ENCODE measurements at places on chromosomes 4 and X.

DNA sequence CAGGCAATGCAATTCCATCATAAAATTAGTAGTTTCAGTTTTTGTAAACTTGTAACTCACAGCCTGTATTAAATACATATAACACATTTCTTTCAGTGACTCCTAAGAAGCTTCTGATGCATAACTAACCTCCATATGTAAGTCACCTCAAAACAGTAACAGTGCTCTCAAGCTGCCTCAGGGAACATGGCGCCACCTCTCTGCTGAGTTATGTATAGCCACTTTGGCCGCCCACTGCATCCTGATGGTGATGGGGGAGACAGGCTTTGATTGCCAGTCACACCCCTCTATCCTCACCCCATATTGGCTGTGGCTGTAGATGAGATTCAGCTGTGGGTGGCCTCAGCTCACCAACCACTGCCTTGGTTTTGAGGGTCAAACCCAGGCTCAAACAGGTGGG is 54.3 kb downstream of the LRBA start:
- DNase-seq = peak; percentile 18

DNA sequence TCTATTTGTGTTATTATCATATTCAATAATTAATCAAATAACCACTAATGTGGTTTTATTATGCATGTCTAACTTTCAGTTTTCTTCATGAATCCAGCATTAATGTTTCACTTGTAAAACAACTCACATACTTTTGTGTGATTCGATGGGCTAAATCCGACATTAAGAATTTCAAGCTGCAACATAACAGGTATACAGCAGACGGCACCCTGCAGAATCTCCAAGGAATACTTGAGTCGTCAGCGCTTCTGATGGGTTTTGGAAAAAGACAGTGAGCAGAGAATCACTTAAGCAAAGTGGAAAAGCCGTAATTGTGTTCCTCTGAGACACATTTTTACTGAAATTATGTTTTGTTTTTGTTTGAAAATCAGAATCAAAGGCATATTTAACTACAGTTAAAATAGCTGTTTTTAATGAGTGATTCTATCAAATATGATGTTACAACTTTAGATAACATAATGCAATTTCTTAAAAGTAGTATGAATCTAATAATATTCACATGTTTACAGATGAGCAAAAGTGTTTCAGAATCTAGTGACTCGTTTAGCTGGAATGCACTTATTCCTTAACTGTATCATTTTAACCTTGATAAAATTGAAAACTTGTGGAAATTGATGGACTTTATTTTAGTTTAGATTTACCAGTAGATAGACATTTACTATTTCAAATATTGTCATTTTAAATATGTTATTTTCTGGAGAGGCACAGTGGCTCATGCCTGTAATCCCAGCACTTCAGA is 514.8 kb downstream of the CCSER1 start:
- DNase-seq = no peak

- DNase-seq = no peak
Measured at GRCh38 chr4:184757810-184758209, 23.9 kb upstream of the CENPU start.

GRCh38 chr4:181896614-181897013 is 346.6 kb upstream of the TENM3 start:
- no peak for DNase-seq

GRCh38 chr4:153497091-153497531 is 31.0 kb downstream of the TMEM131L start:
- DNase-seq = peak; percentile 32

GRCh38 chr4:106707776-106708463 is 328.2 kb downstream of the DKK2 start:
- no peak for DNase-seq

DNA sequence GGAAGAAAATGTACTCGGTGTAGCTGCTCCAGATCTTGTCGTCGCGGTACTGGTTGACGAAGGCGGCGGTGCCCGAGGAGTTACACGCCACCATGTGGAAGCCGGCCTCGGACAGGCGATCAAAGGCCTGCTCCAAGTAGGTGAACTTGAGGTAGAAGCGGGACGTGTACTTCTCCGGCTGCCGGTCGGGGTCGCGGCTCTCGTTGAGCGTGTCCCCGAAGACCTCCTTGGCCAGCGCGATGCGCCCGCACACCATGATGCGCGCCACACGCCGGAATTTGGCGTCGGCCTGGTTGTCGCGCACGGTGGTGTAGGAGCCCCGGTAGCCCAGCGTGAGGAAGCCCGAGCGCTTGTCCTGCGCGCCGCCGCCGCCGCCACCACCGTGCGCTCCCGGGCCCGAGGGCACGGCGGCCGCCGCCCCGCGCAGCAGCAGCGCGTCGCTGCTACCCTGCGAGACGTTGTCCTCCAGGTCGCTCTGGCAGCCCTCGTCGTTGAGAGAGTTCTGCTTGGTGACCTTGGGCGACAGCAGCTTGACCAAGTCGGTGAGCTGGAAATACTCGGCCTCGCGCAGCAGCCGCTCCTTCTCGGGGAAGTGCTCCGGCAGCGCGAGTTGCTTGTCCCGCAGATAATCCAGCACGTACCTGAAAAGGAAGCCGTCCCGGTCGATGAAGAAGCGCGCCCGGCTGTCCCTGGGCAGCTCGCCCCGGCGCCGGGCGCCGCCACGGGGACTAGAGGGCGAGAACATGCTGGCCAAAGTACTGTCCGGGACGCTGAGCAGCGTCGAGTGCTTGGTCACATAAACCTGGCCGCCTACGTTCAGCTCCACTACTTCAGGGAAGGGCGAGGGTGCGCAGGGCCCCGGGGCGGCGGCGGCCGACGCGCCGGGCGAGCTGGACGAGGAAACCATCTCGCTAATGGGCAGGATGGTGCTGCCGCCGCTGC is 775 bp downstream of the KCTD8 start:
- no peak for DNase-seq

DNA sequence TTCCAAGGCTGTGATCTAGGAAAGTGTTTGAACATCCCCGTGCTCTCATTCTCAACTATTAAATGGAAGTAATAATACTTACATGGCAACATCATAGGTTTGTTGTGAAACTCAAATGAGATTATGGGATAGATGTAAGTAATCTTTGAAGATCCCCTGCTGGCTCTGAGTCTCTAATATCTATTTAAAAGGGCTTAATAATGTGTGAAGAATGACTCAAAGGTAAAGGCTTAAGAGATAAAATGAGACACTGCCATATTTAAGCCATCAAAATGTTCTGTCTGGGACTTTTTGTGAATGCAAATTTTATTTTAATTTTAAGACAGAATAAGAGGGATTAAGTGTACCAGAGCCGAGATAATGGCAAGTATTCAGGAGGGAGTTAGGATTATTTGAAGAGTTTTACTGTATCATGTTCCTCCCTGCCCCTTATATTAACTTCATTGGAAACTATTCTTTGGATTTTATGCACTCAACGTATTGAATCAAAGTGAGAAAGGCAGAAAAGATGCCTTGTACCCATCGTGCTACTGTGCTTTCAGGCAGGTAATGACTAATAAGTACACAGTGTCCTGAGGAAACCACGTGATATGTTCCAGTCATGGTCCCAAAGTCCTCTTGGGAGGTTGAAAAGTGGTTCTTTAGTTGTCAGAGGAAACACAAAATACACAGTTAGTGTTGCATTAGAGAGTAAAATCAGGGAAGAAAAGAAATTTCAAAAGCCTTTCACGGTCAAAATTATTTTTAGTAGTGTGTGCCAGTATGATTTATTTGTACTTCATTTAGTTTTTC is 192.4 kb downstream of the RBM46 start:
- DNase-seq = no peak

- no peak for DNase-seq
Measured at GRCh38 chr4:84916227-84916626, 50.3 kb downstream of the WDFY3 start.

DNA sequence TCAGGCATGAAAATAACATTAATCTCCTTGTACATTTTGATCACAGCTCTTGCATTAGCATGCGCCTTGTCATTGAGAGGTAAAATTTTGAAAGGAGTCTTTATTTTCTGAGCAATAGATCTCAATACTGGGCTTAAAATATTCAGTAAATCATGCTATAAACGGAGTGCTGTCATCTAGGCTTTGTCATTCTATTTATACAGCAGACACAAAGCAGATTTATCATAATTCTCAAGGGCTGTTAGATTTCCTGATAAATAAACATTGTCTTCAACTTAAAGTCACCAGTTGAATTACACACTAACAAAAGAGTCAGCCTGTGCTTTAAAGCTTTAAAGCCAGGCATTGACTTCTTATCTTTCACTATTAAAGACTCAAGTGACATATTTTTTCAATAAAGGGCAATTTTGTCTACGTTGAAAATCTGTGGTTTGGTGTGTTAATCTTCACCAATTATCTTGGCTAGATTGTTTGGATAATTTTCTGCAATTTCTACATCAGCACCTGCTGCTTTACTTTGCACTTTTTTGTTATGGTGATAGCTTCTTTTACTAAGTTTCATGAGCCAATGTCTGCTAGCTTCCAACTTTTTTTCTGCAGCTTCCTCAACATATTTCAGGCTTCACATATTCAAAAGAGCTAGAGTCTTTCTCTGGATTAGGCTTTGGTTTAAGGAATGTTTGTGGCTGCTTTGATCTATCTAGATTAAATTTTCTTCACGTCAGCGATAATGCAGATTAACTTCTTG is 27.9 kb upstream of the UGT2B4 start:
- no peak for DNase-seq

GRCh38 chrX:47619486-47620302 is at the start of gene SYN1:
Gene SYN1, minus strand, starts transcription at chrX:47619857. Its CDS starts 129 bp downstream, at chrX:47619728.
- peak; percentile 68 for DNase-seq

DNA sequence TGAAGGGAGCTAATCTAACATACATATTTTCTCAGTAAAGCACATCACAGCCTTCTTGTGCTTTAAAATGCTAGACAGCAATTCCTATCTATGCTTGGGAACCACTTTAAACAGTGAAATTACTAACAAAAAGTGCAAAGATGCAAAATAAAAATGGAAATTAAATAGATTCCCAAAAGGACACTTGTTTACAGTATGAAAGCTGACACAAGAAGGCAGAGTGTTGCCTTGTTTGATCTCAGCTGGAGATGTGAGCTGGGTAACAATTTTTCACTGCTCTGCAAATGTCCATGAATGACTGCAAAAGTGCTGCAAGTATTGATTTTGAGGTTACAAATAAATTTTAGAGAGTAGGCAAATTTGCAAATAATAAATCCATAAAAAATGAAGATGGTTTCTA is 22.3 kb downstream of the GRIA2 start:
- DNase-seq = no peak

DNA sequence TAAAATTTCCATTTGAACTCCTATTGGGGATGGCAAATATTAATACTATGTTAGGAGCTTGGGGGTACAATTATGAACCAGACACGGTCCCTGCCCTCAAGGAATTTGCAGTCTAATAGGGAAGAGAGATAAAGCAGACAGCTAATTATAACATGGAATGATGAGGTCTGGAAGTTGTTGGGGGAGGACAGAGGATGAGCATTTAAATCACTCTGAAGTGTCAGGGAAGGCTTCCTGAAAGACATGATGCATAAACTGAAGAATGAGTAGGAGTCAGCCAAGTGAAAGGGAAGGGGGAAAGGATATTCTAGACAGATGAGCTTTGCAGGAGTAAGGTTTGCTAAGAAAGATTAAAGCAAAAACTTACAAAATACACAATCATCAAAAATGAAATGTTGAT is 15.9 kb downstream of the PLAC1 start:
- DNase-seq = no peak

DNA sequence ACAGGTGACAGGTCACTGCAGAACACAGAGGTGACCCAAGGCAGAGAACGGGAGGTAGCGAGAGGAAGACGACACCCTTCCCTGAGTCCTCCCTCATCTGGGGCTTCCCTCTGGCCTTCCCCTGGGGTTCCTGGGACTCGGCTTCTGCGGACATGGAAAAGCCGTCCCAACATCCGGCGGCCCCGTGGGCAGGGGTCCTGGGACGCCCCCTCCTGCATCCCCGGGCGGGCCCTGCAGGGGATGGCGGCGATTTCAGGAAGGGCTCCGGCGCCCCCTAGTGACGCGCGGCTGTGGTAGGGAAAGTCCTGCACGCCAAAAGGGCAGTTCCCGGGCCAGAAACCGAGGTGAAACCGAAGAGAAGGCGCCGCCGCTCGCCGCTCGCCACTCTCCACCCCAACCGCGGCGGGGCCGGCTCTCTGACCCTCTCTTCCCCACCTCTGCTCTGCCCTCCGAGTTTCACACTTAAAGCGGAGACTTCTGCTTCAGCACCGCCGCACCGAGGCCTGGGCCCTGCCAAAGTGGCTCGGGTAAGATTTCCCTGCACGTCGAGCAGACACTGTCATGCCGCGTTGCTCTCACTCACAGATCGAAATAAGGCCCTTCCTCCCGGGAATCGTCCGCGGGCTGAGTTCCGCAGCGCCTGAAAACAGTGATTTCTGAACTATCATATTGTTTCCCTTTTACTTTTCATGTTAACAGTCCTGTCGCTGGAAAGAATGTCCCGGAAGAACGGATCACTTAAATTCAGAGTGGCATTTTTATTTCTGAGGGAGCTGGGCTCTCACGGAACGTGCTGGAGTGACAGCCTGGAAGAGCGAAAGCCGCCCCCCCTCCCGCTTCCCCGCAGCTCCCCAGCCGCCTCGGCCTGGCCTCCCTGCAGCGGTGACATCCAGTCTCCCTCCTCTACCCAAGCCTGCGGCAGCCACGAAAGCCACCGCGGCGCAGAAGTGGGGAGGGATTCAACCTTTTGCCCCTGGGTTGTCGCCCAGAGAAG is 110.6 kb downstream of the DCTD start:
- peak; percentile 20 for DNase-seq

- DNase-seq = no peak
Measured at GRCh38 chrX:2670978-2671377, 20.1 kb upstream of the CD99 start.

DNA sequence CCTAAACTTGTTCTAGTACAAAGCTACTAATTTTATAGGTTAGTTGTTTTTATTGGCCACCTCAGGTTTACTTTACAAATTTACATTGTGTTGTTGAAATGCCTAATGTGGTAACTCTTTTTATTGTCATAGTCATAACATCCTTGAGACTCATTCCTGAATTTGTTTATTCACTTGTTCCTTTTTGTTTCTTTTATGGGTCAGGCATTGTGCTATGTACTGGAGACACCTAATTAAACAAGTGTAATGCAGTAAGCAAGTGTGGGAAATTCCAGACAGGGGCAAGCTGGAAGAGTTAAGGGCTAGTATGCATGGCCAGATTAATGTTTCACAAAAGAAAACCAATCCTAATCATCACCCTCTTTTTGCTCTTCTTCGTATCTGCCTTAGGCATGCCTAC is 30.5 kb upstream of the TTC29 start:
- no peak for DNase-seq

DNA sequence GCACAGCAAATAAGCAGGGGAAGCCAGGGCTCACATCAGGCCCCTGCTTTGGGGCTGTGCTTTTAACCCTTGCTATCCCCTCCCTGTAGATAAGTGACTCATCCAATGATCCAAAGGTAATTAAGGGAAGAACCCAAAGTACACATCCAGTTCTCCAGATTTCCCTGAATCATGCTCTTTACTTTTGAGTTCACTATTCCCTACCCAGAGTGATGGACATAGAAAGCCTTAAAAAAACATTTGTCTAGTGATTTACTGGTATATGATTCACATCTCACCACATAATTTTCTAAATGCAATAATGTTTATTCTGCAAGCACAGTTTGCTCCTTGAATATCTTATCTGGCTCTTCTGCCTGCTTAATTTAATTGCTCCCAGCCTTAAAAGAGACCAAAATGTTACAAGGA is 136.2 kb downstream of the PPP3CA start:
- DNase-seq = no peak

- DNase-seq = no peak
Measured at GRCh38 chrX:44440006-44440405, 96.5 kb upstream of the EFHC2 start.

- DNase-seq = no peak
Measured at GRCh38 chr4:121112530-121112929, 40.2 kb upstream of the NDNF start.

GRCh38 chrX:118348186-118348810 is 2.4 kb downstream of the WDR44 start:
- no peak for DNase-seq

- DNase-seq = no peak
Measured at GRCh38 chr4:30901461-30902451, 181.6 kb downstream of the PCDH7 start.
